ENCODE measurements at places on chromosomes 5 and 9.

- no peak for DNase-seq
Observed at GRCh38 chr9:83154087-83154736, 91.3 kb upstream of the RASEF start.

- DNase-seq: no peak
Observed at GRCh38 chr9:14941501-14942405, 31.5 kb upstream of the FREM1 start.

GRCh38 chr9:89874351-89875321, 269.8 kb downstream of the GADD45G start:
- DNase-seq: no peak

DNA sequence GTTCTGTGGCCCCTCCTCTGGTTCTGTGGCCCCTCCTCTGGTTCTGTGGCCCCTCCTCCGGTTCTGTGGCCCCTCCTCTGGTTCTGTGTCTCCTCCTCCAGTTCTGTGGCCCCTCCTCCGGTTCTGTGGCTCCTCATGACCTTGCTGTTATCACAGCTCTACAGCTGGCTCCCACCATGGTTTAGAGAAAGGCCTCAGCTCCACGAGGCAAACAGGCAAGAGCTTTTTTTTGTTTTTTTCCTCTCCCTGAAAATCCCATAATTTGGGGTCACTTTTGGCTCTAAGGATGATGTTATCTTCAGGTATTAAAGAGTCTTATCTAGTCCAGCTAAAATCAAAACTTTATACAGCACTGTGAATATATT, 31.8 kb downstream of the C5orf15 start:
- DNase-seq: no peak

DNA sequence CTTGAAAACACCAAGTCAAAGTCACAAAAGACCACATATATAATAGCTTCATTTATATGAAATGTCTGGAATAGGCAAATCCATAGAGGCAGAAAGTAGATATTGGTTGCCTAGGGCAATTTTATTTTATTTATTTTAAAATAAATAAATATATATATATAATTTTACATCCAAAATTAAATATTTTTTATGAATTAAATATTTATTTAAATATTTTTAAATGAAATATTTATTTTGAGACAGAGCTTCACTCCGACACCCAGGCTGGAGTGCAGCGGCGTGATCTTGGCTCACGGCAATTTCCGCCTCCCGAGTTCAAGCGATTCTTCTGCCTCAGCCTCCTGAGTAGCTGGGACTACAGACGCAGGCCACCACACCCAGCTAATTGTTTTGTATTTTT, 58.9 kb upstream of the ATG10 start:
- no peak for DNase-seq

- no peak for DNase-seq
Observed at GRCh38 chr5:139912804-139913203, 117.2 kb downstream of the PSD2 start.

- no peak for DNase-seq
Observed at GRCh38 chr9:89417832-89418473, 80.0 kb downstream of the SEMA4D start.

DNA sequence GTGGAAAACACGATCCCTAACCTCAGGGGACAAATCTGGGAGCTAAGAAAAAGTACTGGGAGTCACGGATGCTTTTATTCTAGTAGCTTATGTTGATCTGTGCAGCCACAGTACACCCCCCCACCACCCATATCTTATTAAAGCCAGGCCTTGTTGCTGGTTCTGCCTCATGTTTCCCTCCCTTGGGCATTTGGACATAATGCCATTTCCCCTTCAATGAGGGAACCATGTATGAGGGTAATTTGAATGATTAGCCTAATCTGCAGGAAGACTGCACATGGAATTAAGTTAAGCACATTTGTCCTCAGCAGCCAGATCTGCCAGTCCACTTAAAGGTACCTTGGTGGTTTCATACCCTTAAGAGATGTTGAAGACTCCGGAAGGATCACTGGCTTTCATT, 102.0 kb downstream of the ARHGAP26 start:
- no peak for DNase-seq

DNA sequence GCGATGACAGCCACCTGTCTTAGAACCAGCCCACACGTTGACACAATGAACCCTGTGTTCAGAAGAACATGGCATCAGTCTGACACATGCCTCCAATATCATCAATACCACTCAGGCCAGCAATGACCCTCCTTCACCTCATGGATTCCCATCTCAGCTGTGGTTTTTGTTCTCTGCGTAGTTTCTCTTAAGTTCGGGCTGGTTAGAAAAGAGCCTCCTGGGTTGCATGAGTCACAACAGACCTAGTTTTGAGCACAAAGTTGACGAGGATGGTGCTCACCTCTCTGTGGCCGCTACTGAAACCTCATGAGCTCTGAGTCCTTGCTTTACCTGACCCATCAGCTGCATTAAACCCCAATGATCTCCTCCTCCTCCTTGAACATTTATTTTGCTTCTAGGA, 299.9 kb downstream of the SPOCK1 start:
- no peak for DNase-seq

DNA sequence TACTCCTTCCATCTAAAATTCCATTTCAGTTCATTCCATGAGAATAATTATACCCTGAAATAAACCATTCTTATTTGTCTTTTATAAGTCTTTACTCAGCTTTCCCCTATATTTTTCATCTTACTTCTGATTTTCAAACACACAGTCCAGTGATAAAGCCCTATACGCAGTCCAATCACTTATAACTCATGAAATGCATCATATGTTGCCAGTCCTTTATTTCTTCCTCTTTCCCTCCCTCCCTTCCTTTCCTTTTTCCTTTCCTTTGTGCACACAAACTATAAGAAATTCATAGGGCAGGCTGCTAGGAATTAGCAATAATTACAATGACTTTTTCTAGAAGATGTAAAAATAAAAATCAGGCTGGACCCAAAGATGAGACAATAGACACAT, 58.8 kb upstream of the RPS23 start:
- no peak for DNase-seq

DNA sequence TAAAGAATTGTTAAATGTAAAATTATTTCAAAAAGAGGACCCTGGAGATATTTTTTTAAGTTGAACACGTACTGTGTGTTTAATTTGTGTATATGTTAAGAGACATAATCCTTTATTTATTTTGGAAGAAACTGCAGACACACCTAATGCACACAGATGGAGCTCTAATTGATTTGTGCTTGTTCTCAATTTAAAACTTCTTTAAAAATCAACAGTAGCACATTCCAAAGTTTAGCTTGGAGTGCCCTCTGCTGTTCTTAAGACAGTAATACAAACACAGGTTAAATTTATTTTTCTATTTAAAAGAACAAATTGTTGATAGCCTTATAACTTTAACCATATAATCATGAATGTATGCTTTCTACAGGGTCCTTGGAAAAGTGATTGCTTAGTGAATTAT, 277.6 kb upstream of the ADAMTS16 start:
- no peak for DNase-seq

GRCh38 chr5:29547236-29547865, 1646.1 kb upstream of the CDH6 start:
- no peak for DNase-seq

DNA sequence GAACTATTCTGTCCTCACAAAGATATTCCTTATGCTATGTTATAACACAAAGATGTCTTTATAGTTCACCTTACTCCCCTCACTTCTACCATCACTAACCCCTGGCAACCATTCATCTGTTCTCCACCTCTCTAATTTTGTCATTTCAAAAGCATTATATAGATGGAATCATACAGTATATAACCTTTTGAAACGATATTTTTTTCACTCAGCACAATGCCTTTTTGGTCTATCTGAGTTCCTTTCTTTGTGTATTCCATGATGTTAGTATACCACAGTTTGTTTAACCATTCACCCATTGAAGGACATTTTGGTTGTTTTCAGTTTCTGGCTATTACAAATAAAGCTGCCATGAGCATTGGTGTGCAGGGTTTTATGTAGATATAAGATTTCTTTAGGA, 35.8 kb upstream of the STOM start:
- DNase-seq: no peak

DNA sequence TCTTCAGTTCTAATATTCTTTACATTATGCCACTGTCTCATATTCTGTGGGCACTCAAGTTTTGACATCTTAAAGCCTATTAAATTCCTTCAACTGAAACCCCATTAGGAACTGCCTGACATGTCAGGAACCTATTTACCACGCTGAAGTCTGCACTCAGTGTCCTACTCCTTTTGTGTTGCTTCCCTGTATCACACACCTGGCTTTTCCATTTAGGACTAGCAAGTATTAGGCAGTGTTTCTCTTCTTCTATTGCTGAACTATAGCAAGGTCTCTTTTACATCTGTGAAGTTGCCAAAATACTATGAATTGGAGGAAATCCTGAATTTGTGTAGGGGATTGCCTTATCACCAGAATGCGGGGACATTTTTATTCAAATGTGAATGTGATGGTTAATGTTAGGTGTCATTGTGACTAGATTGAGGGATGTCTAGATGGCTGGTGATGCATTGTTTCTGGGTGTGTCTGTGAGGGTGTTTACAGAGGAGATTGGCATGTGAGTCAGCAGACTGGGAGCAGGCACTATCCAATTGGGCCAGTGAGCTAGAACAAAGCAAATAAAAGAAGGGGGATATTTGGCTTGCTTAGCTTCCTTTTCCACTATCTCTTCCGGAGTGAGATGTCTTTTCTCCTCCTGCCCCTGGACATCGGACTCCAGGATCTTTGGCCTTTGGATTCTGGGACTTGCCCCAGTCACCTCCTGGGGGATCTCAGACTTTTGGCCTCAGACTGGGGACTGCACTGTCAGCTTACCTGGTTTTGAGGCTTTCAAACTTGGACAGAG, 21.2 kb upstream of the VCAN start:
- DNase-seq: no peak

- no peak for DNase-seq
Observed at GRCh38 chr9:106675780-106676179, 187.2 kb upstream of the ZNF462 start.

DNA sequence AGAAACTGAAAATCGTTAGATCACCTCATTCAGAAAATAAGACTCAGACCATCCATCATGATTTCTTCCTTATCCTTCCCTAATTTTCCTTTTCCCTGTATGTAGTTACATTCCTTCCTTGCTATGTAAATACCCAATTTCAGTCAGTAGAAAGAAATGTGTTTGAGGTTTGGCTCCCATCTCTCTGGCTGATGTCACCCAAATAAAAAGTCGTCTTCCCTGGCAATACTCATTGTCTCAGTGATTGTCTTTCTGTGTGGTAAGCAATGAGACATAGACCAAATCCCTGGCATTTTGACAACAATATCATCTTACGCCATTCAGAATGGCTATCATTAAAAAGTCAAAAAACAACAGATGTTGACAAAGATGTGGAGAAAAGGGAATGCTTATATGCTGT, 303.9 kb upstream of the EDIL3 start:
- DNase-seq: no peak

DNA sequence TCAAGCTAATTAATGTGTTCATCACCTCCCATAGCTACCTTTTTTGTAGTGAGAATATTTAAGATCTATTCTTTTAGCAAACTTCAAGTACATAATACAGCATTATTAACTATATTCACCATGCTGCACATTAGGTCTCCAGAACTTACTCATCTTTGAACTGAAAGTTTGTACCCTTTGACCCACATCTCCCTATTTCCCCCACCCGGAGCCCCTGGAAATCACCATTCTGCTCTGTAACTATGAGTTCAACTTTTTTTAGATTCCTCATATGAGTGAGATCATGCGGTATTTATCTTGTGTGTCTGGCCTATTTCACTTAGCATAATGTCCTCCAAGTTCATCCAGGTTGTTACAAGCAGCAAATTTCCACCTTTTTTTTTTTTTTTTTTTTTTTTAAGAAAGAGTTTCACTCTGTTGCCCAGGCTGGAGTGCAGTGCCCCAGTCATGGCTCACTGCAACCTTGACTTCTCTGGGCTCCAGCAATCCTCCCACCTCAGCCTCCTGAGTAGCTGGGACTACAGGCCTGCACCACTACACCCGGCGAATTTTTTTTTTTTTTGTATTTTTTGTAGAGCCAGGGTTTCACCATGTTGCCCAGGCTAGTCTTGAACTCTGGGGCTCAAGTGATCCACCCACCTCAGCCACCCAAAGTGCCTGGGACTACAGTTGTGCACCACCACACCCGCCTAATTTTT, 100.4 kb upstream of the SAP30L start:
- DNase-seq: no peak

DNA sequence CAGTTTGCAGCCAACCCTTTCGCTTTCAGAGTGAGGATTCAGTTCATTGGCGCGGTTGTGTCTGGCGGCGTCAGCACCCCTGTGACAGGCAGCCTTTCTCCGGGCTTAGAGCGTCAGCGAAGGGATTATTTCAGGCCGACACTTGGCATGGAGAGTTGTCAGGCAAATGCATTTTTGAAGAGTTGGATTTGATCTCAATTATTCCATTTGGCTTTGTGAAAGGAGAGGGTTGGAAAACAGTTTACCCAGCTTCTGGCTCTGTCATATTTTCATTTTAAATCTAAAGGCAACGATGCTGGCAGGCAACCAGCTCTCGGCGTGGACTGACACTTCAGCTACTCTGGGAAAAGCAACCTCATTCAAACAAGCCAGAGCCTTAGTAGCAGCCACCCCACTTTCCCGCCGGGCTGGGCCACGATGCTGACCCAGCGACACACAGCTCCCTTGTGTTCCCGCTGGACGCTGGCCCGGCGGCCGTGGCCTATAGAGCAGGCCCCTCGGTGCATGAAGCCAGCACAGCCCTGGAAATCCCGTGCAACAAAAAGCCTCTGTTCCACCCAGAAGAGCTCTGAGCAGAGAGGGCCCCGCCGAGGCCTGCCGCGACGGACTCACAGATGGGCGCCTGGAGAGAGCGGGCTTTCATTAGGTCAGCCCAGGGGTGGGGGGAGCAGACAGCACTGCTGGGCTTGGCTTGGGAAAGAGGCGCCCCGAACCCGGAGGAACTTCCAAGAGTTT, 28.9 kb upstream of the LPCAT1 start:
- no peak for DNase-seq

DNA sequence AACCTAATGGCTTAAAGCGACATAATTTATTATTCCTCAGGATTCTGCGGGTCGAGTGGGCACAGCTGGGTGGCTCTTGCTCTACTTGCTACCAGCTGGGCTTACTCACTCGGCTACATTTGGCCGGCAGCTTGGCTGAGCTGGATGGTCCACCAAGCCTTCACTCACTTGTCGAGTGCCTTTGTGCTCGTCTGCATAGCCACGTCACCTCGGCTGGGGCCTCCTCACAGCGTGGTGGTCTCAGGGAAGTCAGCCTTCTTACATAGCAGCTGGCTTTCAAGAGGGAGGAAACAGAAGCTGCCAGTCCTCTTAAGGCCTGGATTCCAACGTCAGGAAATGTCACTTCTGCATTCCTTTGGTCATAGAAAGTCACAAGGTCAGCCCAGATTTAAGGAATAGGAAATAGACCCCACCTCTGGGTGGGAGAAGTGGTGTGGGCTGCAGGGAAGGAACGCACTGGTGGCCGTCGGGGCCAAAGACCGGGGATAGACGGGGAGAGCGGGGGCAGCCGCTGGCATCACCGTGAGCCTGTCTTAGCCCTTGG, 75.1 kb upstream of the RUFY1 start:
- DNase-seq: peak; percentile 47

- DNase-seq: no peak
Observed at GRCh38 chr5:94310833-94311232, 307.6 kb downstream of the KIAA0825 start.

GRCh38 chr5:158286827-158287226, 427.9 kb upstream of the CLINT1 start:
- no peak for DNase-seq

GRCh38 chr5:146249801-146250200, 46.4 kb downstream of the RBM27 start:
- DNase-seq: no peak
